NCI-H1436 treated with DMSO at 0.1 percent for 48 hours (cell line): ENCODE measurements at places on chromosomes 13 and 19.

- DNase-seq = no peak
These were observed 829.8 kb upstream of the SLC10A2 start for GRCh38 chr13:103895835-103896531.

DNA sequence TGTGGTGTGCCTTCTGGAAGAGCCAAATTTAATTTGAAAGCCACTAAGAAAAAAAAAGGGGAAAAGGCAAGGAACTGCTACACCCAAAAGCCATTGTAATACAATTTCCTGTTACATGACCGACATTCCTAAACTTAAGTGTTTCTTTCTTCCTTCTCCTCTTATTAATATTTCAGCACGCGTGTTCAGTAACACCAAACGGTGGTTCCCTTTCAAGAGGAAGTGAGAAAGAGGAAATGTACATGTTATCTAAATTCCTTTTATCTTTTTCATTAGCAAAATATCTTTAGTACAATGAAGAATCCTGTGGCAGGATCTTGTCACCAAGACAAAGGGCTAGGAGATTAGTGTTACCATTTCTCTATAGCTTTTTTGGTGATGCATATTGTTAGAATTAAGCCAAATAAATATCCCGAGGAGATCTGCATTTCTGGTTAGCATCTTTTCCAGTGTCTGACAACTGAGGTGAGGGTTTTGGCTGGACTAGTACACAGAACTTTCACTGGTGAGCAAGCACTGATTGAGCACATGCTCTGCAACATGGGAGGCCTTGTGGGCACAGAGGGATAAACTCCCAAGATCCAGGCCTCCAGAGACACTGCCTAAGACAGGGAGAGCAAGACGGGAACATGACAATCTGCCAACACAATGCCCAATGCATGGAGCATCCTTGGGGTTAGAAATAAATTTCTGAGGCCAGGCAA, 22.1 kb downstream of the LATS2 start:
- no peak for DNase-seq

GRCh38 chr13:21149568-21149967, 26.8 kb downstream of the SKA3 start:
- no peak for DNase-seq

GRCh38 chr13:29319451-29319850, 276.0 kb downstream of the SLC7A1 start:
- no peak for DNase-seq

DNA sequence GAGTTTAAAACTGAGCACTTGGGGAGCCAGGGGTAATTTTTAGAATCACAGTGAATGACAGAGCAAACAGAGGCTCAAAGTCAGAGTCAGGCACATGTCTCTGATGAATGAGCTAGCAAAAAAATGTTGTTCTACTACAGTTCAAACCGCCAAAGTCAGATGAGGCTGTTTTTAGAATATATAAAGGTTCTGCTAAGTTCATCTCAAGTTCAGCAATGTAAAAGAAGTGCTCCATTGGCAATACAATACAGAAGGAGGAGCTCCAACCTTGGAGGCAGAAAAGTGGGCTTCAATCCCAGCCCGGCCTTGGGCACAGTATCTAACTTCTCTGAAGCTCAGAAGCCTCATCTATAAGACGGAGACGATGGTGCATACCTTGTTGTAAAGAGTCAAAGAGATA, 70.1 kb upstream of the IPO5 start:
- DNase-seq = no peak

- no peak for DNase-seq
These were observed 32.6 kb downstream of the RUBCNL start for GRCh38 chr13:46354156-46355087.

- no peak for DNase-seq
These were observed 79.1 kb downstream of the ATP11A start for GRCh38 chr13:112768795-112769481.

DNA sequence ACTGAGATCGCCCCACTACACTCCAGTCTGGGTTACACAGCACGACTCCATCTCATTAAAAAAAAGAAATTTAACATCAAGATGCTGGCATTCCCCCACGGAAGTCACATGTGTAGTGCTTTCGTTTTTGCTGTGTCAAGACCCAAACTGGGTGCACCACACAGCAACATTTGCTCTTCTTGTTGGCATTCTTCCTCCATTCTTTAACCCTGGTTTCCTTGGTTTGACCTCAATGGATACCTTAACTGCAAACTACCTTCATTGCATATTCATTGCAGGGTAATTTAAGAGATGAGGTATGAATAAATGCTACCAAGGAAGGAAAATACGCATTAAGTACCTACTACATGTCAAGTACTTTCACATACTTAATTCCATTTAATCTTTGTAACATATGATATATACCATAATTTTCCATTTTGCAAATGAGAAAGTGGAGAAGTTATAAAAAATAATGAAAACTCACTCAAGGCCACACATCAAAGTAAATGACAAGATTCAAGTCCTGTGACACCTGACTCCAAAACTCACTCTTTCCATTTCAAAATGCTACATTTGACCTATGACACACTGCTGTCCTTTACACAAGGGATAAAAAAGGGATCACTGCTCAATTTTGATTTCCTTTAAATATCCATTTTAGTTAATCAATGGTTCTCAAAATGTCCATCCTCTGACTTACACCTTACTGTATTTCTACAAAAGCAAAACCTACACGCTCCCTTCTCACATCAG, 59.2 kb downstream of the STK24 start:
- DNase-seq = no peak

DNA sequence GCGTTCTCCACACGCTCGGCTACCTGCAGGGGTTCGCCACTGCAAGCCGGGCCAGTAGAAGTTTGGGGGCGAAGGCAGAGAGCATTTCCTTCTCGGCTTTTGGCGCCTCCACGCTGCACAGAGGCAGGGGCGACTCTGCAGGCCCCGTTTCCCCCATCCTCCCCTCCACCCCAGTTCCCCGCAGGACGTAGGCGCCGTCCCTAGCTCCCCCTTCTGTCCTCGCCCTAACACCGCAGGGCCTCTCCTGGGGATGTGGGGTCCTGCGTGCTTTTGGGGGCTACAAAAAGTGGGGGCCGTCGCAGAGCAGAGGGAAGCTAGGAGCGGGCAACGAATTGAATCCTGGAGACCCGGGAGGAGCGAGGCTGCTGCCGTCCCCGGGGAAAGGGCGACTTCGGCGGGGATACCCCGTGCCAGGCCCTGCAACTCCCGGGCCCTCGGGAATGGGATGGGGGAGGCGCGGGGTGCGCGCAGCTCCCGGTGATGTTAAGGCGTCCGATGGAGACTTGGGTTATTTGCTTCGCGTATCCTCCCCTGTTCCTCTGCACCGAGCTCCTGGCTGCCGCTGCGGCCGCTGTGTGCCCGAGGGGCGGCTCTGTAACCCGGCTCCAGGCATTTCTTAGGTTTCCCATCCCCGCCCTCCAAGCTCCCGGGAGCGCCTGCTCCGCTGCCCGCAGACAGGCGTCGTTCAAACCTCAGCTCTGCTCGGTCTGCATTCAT, 255.9 kb upstream of the SOX21 start:
- no peak for DNase-seq

DNA sequence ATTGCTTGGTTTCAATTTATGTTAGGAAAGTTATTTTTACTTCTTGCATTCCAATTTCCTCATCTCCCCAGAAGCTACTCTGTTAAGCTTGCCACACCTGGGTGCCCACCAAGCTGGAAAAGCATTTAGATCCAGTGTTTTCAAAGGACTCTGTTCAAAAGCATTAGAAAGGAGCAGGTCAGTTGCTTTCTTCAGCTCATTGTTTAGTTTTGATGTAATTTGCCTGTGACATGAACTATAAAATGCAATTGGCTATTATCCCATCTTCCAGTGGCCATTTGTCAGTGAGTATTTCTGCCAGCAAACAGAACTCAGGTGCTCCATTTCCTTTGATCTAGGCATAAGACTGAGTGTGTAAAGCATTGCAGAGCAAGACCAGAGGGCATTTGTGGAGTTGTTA, 46.7 kb upstream of the RNF113B start:
- DNase-seq = no peak

DNA sequence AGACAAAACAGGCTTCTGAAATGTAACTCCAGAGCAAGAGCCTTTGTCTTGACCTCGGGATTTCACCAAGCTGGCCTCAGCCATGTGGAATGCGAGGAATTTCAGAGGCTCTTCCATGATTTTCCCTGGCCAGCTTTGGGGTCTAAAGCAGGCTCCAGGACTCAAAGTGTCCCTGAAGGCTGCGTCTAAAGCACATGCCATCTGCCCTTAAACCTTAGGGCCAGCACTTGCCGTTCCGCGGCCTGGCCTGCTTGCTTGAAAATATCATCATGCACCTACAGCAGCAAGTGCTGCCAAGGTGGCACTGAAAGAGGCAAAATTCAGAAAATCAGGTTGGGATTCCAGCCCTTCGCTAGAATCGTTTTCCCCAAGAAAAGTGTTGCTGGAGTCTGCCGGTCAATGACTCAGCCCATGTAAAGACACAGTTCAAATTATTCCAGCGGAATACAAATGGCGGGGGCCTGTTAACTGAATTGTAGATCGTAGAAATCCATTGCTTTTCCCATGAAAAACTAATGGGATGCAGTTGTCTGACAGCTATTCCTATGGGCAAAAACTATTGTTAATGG, 105.7 kb upstream of the RAP2A start:
- DNase-seq = no peak

DNA sequence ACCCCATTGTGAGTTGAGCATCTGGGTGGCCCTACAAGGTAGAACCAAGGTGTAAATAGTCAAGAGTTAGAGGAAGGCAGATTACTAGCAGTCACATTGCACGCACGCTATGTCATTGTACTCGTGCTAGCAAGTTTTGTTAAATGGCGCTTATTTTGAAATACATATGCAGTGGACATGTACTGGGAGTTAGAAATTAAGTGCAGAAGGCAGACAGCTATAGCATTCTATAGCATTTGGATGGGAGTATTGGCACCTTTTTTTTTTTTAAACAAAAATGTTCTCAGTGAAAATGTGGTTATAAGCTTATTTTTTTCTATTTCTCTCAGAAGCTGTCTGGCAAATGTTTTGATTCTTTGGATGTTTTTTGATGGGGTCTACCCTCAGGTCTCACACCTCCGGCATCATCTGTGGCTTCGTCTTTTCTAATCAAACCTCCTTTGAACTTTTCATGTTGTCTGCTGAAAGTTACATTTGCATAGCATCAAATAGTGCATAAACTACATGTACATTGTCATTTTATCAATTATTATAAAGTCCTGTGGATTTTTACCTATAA, 68.1 kb downstream of the ARHGEF7 start:
- DNase-seq = no peak

GRCh38 chr19:34399886-34400285, 4.3 kb upstream of the PDCD2L start:
- DNase-seq = no peak

DNA sequence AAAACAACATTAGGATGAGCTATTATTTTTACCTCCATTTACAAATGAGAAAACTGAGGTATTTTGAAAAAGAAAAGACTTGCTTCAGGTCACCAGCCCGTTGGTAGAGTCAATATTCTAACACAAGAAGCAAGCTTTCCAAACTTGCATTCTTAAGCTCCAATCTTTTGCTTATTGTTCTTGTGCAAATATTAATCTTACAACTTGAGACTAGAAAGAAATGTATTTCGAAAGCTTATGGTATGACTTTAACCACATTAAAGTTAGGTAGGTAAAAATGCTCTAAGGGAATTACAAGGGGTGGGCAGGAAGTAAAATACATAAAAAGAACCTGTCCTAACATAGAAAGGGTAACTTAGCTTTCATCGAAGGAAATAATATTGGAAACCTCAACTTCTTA, 453.9 kb downstream of the SLITRK5 start:
- DNase-seq = no peak

GRCh38 chr19:44846455-44847143, 502 bp downstream of the NECTIN2 start:
- no peak for DNase-seq

DNA sequence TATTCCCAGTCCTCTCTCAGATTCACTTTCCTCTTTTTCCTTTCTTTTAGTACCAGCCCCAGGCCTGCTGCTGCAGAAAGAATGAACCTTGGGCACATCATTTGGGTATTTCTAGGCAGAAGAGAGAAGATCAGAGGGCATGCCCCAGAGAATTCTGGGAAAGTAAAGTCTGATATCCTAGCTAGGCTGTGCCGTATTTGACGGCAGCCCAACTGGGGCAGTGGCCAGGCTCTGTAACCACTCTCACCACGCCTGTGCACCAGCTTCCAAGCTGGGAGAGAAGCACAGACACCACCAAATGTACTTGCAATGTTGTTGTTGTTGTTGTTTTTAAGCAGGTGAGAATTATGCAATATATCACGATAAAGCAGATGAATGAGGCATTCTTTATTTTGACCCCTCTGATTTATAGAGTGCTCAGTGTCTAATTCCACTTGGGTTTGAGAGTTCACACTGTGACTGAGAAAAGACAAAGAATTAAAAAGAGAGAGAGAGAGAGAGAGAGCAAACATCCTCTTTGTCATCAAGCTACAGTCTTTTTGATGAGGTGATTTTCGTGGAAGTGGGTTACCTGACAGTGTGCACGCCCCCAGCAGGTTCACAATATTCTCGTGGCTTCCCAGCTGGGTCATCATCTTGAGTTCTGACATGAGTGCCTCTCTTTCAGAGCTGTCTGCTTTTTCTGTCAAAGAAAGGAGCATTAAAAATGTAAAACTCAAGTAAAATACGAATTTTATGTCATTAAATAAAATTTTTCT, 39.3 kb upstream of the URAD start:
- no peak for DNase-seq

GRCh38 chr13:24747248-24748060, 16.5 kb upstream of the RNF17 start:
- DNase-seq = no peak

DNA sequence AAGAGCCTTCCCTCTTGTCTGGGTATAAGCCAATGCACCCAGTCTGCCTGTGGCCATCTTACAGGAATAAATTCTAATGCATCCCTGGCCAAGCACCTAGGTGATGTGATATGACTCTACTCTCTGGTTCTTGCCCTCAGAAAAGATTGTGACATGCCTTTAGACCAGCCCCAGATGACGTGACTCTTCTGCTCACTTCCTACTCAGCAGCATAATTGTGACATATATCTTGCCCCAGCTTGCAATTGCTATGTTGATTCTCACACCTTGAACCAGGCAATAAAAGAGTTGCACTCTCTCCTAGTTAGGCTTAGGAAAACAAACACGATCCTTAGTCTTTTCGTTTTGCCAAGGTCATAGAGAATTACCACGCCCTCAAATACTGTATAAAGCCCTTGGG, 13.3 kb upstream of the ZNF726 start:
- no peak for DNase-seq

GRCh38 chr13:94590744-94591143, 5.2 kb downstream of the TGDS start:
- DNase-seq = no peak

GRCh38 chr13:36804588-36804987, 14.4 kb upstream of the RFXAP start:
- DNase-seq = no peak
